ENCODE measurements at places on chromosomes 7 and 10. TPM values are rescaled to one million over a fixed set of nuclear protein-coding genes. Genes with fewer than 3 reads are reported as not detected.

GRCh38 chr7:30726296-30727006 is 25.5 kb upstream of the INMT start:
- H3K27me3 ChIP-seq: no peaks in the 10 kb centered on the region
- no peak for DNase-seq
- H3K4me1 ChIP-seq: no peaks in the 10 kb centered on the region
- no peak overlapping the region for H3K4me3 ChIP-seq

GRCh38 chr7:27237735-27238334 is 4.8 kb upstream of the EVX1 start:
- no peaks in the 10 kb centered on the region for H3K36me3 ChIP-seq
- H3K27ac ChIP-seq: no peak overlapping the region
- H3K4me3 ChIP-seq: no peak overlapping the region
- peaks cover 64% of the 10 kb centered on the region for H3K27me3 ChIP-seq

DNA sequence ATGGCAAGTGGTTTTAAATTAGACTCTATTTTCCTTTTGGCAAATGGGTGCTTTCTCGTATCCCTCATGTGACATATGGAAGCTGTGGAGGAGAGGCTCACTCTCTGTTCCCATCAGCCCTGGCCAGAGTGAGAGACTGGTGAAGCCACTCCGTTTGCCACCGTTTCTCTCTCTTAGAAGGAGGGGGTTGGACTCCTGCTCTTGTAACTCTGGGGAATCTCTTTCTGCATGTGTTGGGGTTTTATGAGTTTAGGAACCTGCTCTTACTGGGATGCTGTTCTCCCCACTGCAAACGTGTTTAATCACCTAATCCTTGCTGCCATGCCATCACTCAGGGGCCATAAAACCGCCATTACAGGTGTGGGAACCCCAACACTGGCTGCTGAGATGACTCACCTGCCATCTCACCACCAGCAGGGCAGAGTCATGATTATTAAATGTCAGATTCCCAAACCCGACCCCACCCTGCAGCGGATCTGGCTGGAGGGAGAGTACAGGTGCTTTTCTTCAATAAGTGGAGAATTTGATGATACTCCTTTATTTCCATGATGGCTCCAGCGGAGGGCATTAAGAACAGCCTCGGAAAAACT is 103.2 kb downstream of the ADCY1 start:
- no peaks in the 10 kb centered on the region for H3K36me3 ChIP-seq
- H3K4me1 ChIP-seq: no peaks in the 10 kb centered on the region
- no peaks in the 10 kb centered on the region for H3K27me3 ChIP-seq
- H3K27ac ChIP-seq: no peak overlapping the region

DNA sequence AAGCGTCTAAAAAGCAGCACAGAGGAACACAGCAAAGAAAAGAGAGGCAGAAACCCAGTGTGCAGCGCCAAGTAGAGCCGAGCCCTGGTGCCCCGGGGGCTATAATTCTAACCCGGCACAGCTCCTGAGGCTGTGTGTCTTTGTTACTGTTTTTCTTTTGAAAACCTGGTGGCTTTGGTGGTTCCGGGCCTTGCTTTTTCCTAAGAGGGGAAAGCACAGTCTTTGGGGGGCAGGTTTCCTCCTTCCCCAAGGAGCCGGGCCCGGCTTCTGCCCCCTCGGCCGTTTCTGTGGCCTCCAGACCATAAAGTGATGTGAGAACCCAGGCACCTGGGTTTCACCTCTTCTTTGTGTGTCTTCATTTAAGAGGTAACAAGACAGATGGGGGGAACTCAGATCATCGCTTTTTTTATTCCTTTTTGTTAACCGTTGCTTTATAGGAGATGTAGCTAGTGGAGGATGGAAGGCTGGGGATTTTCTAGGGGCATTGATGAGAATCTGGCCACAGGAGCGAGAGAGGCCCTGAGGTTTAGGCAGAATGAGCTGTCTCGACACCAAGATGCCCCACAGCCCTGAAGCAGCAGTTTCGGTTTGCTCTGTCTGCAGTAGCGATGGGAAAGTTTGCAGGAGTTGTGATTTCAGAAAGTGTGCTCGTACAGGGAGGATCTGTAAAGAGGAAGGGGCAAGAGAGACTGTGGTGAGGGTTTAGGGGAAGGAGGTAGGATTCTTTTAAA is 367.8 kb upstream of the GALNT17 start:
- peaks cover 21% of the 10 kb centered on the region for H3K36me3 ChIP-seq
- H3K27me3 ChIP-seq: no peaks in the 10 kb centered on the region
- H3K27ac ChIP-seq: no peak overlapping the region
- H3K4me3 ChIP-seq: no peak overlapping the region
- H3K4me1 ChIP-seq: no peaks in the 10 kb centered on the region

GRCh38 chr10:24536636-24537035 is 187.1 kb downstream of the ARHGAP21 start:
- H3K36me3 ChIP-seq: peaks cover 43% of the 10 kb centered on the region
- H3K27me3 ChIP-seq: no peaks in the 10 kb centered on the region
- H3K27ac ChIP-seq: no peak overlapping the region
- H3K4me3 ChIP-seq: no peak overlapping the region

GRCh38 chr10:72173619-72174296 is 42.1 kb upstream of the ANAPC16 start:
- H3K4me1 ChIP-seq: peaks cover 38% of the 10 kb centered on the region
- peaks cover 8% of the 10 kb centered on the region for H3K36me3 ChIP-seq
- no peaks in the 10 kb centered on the region for H3K27me3 ChIP-seq
- peak overlapping the region; percentile 43 for H3K27ac ChIP-seq

The CCL24 gene
- not detected for total RNA-seq

The MMRN2 gene
- total RNA-seq: 81.3 TPM

The BMPER gene
- total RNA-seq: 3.0 TPM

All from right atrium auricular region (tissue), 2 donors.